Activated naive CD4-positive, alpha-beta T cell (primary cell): ENCODE measurements at places on chromosomes 4 and X.

DNA sequence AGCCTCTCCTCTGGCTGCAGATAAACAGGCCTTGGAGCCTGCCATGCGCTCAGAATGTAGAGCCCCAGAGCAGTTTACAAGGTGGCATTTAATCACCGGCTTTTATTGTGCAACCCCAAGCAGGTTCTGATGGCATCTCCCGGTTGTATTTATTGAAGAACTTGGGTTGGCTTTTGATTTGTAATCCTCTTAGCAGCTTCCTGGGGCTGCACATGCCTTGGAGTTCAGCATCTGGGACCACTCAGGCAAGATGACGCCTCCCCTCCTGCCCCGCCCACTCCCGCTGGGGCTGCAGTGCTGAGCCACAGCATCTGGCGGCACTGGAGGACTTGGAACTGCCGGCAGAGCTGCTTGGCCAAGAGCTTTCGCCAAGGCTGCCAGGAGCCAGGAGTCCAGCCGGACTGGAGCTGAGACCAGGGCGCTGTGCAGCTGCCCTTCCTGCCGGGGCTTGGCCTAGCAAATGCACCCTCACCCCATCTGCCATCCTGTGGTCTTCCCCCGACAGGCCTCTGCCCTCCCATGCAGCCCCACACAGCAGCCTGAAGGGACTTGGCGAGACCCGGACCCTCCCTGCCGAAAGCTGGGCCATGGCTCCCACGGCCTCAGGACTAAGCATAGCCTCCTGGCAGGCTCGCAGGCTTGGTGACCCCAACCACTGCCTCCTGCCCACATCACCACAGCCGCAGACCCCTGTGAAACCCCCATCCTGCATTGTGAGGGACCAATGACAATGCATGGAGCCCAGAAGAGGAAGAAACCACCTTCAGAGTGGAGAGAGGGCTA lies 5.4 kb downstream of the HTRA3 start:
- DNase-seq: no peak

GRCh38 chr4:108094923-108095482 lies 73.7 kb downstream of the LEF1 start:
- no peak for DNase-seq

GRCh38 chr4:6909113-6909969 lies at the start of gene TBC1D14:
TSS of gene TBC1D14 (plus strand) at chr4:6909826. CDS start at chr4:6923390, 13,564 bp downstream.
- peak; percentile 81 for DNase-seq

GRCh38 chr4:15197005-15197404 lies 194.7 kb downstream of the CPEB2 start:
- no peak for DNase-seq

- no peak for DNase-seq
Observed at GRCh38 chr4:142404191-142404611, 441.9 kb downstream of the INPP4B start.

DNA sequence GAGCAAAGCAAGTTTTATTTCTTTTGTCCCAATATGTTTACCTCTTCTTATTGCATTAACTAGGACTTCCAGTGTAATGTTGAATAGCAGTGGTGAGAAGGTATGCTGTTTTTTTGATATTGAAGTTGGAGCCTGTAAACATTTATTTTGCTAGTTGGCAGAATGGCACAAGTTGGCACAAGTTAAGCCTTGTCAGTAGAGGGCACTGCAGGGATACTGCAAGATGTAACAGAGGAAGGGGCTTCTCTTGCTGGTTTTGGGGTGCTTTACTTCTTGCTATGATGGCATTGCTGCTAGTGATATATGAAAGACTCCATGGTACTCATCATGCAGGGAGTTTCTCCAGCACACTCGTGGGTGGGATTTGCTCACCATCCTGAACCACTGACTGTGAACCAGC lies 327.3 kb upstream of the ARX start:
- DNase-seq: no peak

DNA sequence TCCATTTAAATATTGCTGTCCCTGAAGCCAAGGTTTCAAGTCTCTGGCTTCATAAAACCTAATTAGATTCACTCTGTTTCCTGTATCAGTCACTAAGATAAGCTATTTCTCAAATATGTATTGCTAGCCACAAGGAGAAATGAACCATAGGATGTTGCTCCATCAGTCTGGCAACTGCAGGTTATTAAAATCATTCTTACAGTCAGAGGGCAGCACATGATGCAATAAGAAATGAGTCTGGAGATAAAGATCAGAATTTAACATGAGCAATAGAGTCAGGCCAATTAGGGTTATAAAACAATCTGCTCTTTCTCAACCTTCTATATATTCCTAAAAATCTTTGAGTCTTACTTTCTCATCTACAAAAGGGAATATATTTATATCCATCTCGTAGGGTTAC lies 7.2 kb downstream of the PRKG2 start:
- DNase-seq: no peak

DNA sequence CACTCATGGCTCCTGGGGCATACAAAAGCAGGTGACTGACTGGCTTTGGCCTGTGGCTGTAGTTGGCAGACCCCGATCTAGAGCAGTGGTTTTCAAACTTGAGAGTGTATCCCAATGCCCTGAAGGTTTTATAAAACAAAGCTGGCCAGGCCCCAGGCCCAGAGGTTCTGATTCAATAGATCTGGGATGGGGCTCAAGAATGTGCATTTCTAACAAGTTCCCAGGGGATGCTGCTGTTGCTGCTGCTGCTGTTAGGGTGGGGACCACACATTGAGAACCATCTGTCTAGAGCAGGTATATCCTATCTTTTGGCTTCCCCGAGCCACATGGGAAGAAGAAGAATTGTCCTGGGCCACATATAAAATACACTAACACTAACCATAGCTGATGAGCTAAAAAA lies 7.3 kb downstream of the AIFM1 start:
- DNase-seq: no peak
